MCF 10A (cell line): ENCODE measurements at places on chromosomes 2 and 18.

DNA sequence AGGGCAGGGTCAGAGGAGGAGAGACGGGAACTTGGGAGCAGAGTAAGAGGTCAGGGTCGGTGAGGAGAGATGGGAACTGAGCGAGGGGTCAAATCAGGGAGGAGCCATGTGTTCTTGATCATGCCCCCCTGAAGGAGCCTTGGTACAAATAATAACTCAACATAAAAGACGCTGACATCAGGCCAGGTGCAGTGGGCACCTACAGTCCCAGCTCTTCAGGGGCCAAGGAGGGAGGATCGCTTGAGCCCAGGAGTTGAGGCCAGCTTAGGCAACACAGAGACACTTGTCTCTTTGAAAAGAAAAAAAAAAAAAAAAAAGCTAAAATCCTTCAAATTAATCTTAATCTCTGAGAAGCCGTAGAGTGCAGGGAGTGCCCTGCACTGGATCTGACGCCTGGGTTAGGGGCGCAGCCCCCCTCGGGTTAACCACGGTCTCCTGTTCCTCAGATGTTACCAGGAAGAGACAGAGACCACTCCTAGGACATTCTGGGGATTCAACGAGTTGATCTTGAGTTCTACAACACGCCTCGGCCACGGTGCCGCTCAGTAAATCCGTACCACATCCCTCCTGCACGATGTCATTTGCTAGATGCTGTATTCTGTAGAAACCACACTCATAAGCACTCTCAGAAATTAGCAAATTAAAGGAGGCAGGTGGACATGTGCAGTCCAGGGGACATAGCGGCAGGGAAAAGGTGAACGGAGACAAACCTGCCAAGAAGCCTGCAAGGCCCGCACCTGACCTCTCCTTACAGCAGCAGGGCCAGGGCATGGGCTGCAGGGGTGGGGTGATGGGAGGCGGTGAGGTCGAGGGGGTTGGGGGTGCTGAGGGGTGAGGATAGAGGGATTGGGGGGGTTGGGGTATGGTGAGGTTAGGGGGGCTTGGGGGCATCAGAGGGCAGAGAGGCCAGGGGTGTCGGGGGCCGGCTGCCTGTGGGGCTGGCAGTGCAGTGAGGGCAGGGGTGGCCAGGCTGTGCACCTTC is 29.2 kb downstream of the SLC66A2 start:
- no peak for DNase-seq

DNA sequence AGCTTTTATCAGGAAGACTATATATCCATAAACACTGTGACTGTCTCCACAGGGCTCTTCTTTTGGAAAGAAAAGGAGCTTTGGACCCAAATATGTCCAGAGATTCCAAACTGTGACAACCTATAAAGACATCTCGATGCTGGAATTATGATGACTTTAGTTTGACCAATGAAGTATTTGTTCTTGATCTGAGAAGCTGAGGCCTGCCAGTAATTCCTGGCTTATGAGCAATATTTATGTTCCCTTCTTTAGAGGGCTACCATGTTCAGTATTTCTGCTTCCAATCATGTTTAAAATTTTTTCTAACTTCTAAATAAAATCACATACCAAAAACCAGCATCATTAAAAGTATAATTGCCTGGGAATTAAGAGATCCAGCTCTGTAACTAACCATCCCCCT is 41.1 kb downstream of the FEZ2 start:
- no peak for DNase-seq

DNA sequence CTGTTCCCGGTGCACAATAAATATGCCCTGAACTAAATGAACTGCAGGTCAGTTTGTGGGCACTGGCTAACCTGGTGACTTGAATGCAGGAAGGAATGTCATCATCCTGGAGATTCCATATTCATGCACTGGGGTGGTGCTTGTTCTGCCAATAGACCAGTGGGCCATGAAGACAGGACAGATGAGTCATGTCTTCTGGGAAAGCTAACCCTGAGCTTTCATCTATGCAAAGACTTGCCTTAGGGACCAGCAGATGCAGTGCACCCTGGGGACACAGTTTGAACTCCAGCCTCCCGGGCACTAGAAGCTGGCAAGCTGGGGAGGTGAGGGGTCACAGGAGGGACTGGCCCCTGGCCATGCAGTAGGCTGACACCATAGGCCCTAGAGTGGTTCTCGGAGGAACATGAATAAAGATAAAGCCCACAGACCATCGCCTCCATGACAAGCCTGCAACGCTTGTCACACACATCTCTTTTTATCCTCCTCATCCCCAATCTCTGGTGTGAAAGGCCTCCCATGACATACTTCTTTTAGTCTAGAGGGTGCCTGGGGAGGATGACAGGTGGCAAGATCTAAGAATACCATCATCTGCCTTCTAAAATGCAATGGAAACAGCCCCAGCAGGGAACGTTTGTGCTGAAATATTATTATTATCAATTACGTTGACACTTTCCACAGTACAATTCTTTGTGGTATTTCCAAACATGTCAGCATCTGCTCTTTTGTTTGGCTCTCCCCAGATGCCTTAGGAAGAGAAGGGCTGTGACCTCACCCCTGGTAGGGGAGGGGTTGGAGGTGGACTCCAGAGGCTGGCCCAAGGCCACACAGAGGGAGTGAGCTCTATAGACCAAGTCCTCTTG is 267.4 kb upstream of the RAB6C start:
- DNase-seq, result peak; percentile 3

DNA sequence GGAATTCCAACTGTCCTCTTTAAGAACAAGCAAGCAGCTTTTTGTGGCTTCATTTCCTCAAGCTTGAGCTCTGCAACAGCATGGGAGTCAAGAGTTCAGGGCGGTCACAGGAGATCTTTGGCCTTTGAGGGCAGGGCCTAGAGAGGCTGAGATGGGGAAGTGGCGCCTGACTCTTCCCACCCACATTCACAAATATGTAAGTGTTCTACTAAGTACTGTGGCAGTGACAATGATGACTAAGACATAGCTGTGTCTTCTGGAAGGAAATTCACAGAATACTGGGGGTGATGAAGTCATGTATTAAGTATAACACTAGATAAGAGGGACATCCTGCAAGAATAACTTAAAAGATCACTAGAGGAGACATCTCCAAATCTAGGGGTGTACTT is 15.0 kb downstream of the RND3 start:
- DNase-seq, result no peak

- DNase-seq, result peak; percentile 73
These were observed 37.0 kb upstream of the CTDP1 start for GRCh38 chr18:79642626-79643025.

DNA sequence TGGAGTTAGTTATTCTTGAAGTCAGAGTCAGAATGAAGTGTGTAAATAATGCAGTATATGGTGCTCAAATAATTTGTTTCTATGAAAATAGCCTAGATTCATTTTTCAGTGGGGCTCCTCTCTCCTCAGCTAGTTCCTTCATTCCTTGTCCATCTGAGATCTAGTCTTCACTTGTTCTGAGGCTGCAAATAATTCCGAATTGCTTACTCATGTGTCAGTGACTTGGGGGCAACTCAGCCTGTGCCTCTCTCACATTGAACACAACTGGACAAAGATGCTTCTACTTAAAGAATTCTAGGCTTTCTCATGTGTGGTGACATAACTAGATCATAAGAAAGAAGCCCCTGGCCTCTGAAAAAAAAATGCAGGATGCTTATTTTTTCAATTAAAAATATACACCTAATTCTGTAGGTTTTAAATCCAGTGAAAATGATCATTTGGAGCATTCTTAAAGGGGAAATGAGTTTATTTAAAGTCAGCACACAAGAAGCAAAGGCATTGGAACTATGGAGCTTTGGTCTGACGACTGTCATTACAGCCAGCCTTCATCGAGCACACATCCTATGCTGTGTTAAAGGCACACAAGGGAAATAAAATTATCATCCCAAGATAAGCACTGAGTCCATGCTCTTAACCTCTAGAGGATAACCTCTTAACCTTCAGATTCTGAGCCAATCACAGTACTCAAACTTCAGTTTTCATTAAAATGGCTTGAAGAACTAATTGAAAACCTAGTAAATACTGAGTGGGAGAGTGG is 24.8 kb upstream of the SCN7A start:
- no peak for DNase-seq

- no peak for DNase-seq
These were observed 7.4 kb downstream of the PTRHD1 start for GRCh38 chr2:24785671-24786321.

- peak; percentile 38 for DNase-seq
These were observed 78.5 kb downstream of the PTPN4 start for GRCh38 chr2:119838179-119838578.

DNA sequence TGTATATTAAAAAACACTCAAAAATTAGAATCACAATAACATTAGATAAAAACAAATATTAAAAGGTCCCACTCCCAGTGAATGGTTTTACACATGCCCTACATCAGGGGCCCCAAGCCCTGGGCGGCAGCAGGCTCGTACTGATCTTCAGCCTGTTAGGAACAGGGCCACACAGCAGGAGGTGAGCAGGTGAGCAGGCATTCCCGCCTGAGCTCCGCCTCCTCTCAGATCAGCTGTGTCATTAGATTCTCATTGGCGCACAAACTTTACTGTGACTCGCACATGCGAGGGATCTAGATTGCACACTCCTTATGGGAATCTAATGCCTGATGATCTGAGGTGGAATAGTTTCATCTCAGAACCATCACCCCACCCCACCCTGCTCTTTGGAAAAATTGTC is 74.2 kb downstream of the MBD2 start:
- peak; percentile 74 for DNase-seq

GRCh38 chr2:111127351-111127750 is 6.6 kb downstream of the BCL2L11 start:
- no peak for DNase-seq

DNA sequence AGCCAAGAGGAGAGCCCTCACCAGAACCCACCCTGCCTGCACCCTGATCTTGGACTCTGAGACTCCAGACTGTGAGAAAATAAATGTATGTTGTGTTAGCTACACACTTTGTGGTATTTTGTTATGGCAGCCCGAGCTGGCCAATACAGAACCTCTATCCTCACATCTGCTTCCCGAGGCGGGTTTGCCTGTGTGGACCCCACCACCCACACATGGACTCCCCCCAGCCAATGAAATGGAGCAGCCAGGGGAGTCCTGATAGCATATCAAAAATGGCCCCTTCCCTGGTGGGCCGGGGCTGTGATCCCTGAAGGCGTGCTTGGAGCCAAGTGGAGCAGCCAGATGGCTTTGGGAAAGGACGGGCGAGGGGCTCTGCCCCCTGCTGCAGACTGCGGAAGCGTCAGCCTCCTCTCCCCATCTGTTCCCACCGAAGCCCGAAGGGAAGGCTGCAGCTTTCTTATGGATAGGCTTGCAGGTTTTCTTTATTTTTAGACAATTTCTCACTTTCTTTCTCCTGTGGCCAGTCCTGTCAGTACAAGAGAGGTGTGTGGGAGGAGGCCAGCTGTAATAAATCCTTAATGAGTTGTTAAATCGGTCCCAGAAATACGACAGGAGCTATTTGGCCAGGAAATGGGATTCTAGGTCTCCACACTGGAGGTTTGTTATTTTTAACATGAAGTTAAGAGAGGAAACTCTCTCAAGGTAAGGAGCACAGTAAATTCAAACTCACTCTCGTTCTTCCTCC is 34.4 kb downstream of the TEX51 start:
- DNase-seq, result no peak

DNA sequence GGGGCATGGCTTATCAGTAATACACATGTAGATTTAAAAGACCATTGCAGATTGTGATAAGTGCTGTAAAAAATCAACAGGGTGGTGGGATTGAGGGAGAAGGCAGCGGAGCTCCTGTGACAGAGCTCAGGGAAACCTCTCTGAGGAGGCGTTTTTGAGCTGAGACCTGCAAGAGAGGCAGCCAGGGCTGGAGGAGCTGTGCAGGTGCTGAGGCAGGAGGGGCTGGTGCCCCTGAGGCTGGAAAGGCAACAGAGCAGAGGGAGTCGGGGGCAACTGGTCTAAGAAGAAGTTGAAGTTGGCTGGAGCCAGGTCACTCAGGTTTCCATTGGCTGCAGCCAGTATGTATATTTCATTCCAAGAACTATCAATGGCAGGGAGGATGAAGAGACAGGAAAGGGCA is 47.6 kb downstream of the KLHL29 start:
- no peak for DNase-seq

DNA sequence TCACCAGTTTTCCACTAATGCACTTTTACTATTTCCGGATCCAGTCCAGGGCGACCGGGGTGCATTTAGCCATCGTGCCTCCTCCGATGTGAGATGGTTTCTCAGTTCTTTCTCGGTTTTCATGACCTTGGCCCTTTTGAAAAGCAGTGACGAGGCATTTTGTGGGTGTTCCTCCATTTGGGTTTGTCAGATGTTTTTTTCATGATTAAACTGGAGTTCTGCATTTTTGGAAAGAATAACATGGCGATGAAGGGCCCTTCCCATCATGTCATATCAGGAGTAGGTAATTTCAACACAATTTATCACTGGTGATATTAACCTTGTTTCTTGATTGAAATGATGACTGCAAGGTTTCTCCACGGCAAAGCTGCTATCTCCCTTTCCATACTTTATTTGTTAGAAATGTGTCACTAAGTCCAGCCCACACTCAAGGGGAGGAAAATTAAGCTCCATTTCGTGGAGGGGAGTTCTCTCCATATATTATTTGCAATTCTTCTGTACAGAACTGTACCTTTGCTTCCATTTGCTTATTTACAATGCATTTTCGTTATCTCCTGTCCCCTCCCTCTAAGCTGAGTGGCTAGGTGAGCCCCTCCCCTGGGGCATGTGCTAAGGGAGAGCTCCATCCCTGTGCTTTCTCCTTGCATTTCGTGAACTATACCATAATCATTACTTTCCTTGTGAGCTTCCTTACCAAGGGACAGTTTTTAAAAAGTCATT is 8.9 kb upstream of the KLF11 start:
- no peak for DNase-seq

DNA sequence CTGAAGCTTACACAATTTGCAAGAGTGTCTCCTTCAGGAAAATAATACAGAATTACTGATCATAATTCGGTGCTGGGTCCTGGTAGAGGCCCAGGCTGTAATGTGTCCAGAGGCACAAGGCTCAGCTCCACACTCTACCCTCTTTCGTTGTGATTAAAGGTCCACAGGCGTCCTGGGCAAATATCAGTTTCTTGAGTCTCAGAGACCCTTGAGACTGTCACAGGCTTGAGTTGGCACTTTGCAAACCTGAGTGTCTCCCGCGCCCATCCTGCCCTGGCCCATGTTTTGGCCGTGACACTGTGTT is 46.9 kb upstream of the SMAD7 start:
- no peak for DNase-seq

DNA sequence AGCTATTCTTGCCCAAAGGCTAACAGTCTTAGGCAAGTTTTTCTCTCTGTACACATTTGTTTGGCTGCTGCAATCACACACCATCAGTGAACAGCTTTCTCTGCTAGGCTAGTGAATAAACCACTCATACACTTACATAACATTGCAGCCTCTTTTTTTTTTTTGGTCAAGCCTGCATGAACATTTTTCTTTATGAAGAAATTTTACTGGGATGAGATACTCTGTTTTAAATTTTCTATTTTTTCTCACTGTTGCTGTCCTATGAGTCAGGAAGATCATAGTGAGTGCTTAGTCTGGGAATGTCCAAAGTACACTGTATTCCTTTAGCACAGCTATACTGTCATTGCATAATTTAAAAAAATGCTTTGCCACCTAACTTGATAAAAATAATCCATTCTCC is 58.5 kb downstream of the ROCK1 start:
- DNase-seq, result peak; percentile 62
